Hematopoietic multipotent progenitor cell treated with erythropoietin and hydrocortisone succinate and interleukin-3 and kit ligand, for 6 days (in vitro differentiated cells): ENCODE measurements at places on chromosomes 1 and 21.

GRCh38 chr1:41754540-41754939 lies 164.2 kb downstream of the HIVEP3 start:
- peak; percentile 22 for DNase-seq

DNA sequence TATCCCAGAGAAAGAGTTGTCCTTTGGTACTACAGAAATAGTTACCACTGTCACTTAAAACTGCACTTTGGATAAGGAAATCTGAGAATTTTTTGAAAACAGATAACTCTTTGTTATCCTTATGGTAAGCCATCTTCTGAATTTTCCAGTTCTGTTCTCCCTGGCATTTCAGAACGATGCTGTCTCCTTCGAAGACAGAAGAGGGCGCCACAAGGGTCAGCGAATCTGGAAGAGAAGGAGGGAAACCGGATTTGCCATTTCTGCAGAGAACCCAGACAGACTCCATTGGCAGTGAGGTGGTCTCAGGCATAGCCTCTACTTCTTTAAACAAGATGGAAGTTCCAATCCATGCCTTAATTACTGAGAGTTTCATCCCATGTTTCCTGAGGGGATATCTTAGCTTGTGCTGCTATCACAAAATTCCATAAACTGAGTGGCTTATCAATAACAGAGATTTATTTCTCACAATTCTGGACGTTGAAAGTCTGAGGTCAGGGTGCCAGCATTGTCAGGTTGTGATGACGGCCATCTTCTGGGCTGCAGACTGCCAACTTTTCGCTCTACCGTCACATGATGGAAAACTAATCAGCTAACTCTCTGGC lies 6.4 kb downstream of the FCRL2 start:
- peak; percentile 11 for DNase-seq

DNA sequence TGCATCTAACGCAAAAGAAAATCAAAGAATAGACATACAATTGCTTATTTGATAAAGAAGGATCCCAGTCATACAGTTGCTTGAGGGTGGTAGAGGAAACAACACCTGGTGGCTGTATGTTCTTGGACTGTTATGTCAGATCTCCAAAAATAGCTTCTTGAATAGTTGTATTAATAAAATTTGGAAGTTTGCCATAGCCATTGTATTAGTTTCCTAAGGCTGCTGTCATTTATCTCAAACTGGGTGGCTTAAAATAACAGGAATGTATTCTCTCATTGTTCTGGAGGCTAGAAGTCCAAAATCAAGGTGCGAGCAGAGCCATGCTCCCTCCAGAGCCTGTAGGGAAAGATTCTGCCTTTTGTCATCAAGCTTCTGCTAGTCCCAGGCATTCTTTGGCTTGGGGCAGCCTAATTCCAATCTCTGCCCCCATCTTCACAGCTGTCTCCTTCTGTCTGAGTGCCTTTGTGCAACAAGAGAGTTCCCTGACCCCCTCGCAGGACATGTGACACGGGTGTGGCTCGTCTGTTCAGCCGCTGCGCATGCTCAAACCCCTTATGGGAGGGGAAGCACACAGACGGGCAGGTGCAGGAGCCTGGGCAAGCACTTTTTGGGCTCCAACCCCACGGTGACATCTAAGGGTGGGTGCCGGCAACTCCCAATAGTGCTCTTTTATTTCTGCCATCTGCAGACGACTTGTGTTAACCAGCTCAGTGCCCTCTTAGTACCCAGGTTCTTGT lies 21.7 kb upstream of the GRIK1 start:
- DNase-seq = no peak

GRCh38 chr1:51634618-51635017 lies 17.7 kb downstream of the OSBPL9 start:
- no peak for DNase-seq

- DNase-seq = peak; percentile 79
These were observed 56.9 kb downstream of the MIER1 start for GRCh38 chr1:66981679-66982078.

DNA sequence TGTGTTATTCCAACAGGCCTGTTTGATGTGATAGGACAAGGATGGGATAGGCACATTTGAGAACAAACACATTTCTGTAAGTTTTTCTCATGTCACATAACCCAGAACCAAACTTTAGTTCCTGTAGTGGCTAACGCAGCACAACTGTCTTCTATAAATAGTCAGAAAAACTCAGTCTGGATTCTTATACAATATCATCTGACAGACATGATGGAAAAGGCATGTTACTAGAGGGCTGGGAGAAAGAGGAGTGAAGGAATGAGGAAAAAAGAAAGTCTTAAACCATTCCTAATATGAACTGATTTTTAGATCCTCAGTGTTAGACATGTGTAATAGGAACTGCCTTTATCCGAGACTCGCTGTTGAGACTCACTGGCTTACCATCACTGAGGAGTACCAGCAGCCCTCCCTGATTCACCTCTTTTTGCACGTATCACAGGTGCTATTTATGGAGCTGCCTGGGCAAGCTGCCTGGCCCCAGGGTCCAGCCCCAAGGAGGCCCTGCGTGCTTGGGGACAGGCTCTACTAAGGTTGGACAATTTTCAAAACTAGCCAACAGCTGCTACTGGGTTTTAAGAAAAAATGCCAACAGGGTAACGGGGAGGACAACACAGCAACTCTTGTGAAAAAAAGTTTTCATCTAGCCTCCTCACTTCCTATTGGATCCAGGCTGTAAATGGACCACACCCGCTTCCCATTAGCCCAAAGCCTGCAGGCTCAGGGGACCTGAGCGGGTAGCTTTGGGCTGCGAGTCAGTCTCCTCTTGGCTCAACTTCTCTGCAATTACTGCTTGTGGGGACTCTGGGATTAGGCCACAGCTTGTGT lies 30.7 kb upstream of the SERBP1 start:
- no peak for DNase-seq

DNA sequence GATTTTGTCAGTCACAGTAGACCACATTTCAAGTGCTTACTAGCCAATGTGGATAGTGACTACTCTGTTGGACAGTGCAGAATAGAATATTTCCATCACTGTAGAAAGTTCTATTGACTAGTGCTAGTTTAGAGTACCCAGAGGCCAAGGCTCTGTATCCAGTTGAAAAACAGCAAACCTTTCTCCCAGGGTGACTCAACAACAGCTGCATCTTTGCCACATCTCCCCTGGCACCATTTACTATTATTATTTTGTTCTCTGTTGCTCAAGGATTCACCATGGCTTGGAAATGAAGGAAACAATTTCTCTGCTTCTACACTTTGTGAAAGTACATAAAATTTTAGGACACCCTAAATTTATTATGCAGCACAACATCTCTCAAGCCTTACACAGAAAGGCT lies 85.3 kb upstream of the WDR26 start:
- no peak for DNase-seq

- peak; percentile 73 for DNase-seq
These were observed at the start of gene FABP3 for GRCh38 chr1:31373056-31373896. FABP3 (minus strand) TSS chr1:31373076; CDS start chr1:31373014, 62 bp downstream.

GRCh38 chr1:6601049-6601922 lies 1.4 kb downstream of the KLHL21 start:
- peak; percentile 99 for DNase-seq

GRCh38 chr1:55061706-55062321 lies 22.5 kb downstream of the PCSK9 start:
- DNase-seq = no peak

DNA sequence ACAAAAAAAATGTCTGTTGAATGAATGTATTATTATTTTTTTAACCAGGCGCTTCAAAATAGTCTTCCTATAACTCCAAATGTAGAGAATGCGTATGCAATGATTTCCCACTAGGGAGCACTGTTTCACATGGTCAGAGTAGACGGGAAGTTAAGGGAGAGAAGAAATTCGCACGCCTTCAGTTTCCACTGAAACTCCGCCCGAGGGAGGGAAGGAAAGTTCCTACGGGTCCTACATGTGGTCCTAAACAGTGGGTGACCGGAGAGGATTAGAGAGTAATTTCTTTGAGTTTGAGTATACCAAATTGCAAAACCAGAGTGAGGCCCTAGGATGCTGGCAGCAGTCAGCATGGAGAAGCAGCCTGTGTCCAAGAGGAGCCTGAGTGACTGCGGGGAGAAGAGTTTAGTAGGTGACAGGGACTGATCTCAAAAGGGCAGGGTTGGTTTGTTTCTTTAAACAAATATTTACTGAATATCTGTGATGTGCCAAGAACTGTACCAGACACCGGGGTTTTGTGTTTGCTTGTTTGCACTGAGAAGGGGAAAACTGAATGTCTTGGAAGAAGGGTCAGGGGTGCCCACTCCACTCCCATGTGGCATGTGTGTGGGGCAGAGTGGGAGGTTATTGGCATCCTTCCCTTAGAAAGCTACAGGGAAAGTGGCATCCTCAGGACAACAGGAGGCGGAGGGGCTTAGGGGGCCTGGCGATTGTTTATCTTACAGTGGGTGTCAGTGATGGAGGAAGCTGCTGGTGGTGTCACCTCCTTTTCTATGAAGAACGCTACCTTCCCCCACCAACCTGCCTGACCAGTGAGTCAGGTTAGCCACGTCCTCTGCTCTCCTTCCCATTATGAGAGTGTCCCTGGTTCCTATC lies 22.8 kb downstream of the RNU5D-1 start:
- DNase-seq = peak; percentile 86

DNA sequence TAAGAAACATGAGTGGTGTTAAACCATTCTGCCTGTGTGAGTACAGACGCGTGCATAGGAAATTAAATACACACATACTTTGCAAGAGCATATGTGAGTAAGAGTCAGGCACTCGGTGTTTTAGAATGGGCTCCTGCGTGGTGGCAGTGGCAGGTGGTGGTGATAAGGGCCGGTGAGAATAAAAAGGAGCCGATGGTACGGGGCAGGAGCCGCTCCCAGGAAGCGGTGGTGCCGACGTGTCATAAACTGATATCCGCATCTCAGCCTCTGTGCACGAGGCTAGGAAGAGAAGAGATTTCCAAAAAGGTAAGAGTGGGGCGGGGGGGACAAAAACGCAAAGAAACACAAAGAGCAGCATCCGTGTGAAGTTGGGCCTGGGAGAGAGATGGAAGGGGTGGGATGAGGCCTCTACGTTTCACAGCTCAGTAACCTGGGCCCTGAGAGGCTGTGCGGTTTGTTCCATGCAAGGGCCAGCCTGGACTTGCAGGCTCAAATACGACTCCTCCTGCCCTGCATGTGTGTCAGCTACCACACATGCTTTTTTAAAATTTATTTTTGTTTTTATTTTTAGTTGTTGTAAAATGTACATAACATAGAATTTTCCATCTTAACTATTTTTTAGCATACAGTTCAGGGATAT lies 127.7 kb upstream of the COL6A1 start:
- no peak for DNase-seq

GRCh38 chr1:1755426-1755825 lies 22.8 kb downstream of the NADK start:
- DNase-seq = no peak

DNA sequence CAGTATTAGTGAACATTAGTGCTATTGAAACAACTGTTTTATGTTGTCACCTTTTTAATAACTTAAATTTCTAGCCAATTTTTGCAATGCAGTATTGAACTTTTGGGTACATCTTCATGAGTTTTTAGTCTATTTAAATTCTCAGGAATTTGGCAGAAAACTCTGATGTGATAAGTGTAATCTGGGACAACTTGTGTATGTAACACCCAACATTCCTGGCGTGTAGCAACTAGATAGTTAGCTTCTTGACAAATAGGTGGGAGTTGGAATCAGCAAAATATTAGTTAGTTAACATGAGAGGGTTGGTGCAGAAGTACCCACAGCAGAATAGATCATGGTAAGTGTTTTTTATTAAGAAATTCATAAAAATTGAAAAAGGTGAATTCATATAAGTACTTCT lies 111.6 kb downstream of the ITSN1 start:
- DNase-seq = peak; percentile 13
